ENCODE measurements at places on chromosomes 3 and 15. TPM values are rescaled to one million over a fixed set of nuclear protein-coding genes. Genes with fewer than 3 reads are reported as not detected.

GRCh38 chr3:63980830-63981498, 42.3 kb downstream of the PSMD6 start:
- no peaks in the 10 kb centered on the region for H3K27me3 ChIP-seq
- H3K4me1 ChIP-seq: peaks cover 5% of the 10 kb centered on the region
- DNase-seq: no peak
- H3K27ac ChIP-seq: no peak overlapping the region

COL6A5 gene
- total RNA-seq: 0.11 TPM

DNA sequence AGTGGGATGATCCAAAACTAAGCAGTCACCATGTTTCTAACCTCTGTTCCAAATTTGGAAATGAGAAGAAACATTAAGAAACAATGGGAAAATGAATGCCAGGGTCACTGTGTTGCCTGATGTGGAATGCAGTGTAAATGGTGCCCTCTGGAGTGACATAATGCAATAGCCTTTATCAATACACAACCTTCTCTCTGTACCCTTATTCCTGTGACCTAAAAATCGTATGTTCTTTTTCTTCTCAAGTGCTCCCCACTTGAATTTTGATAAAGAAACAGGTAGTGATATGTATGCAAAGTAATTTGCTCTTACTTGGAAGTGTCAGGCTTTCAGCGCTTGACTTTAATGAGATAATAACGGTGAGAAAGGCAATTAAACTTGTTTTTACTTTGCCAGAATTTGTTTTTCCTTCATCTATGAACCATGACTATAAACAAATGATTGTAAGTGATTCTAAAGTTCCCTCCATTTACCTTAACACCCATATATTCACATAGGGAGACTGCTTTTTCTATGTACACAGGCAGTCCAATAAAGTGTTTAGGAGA, 145.8 kb upstream of the THRB start:
- H3K27me3 ChIP-seq: no peaks in the 10 kb centered on the region
- no peaks in the 10 kb centered on the region for H3K36me3 ChIP-seq
- H3K27ac ChIP-seq: no peak overlapping the region
- no peak for DNase-seq
- no peaks in the 10 kb centered on the region for H3K4me1 ChIP-seq

- H3K27me3 ChIP-seq: no peaks in the 10 kb centered on the region
Observed at GRCh38 chr3:156957715-156958114, 131.6 kb downstream of the LEKR1 start.

FBXL2 gene
- total RNA-seq: 5.9 TPM

- no peaks in the 10 kb centered on the region for H3K4me1 ChIP-seq
- no peaks in the 10 kb centered on the region for H3K36me3 ChIP-seq
- DNase-seq: no peak
- no peaks in the 10 kb centered on the region for H3K27me3 ChIP-seq
- no peak overlapping the region for H3K27ac ChIP-seq
- no peak overlapping the region for H3K4me3 ChIP-seq
Observed at GRCh38 chr3:11445883-11446282, 173.7 kb downstream of the ATG7 start.

Measured in adrenal gland (tissue), 19 donors.